ENCODE measurements at places on chromosomes 2 and 18.

DNA sequence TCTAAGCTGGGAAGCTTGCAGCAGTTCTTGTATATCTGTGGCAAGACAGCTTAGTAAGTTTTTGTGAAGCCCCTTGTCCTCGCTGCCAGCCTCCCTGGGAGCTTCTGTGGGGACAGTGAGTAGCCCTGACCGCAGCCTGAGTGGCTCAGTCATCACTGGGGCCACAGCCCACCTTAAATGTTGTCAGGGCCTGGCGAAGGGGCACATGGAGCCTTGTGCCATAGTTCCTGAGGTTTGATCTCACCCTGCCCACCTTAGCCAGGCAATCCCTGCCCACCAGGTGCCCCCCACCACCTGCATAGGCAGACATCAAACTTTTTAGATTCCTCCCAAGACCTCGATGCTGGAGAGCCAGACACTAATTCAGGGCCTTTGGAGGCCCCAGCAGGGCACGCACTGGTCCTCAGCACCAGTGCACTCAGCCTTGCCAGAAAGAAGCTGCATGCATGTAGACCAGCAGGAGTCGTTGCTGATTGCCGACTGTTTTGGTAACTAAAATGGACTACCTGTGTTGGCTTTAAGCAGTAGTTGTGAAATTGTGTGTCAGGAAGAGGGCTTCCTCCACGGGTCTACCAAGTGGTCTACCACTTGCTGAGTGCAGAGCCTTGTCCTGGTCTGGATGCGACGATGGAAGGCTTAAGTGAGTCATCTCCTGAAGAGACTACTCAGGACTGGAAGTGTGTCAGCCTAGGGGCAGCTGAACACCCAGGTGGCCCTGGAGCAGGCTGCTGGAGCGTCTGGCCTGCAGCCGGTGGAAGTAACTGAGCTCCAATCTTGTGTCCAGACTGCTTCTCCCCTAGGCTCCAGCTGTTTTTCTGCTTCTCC is 233.1 kb downstream of the SEPTIN10 start:
- no peak for DNase-seq

- DNase-seq: no peak
Observed at GRCh38 chr2:184114439-184114838, 483.9 kb upstream of the ZNF804A start.

- DNase-seq: no peak
Observed at GRCh38 chr2:6077585-6077984, 385.4 kb downstream of the SOX11 start.

- DNase-seq: no peak
Observed at GRCh38 chr2:235263205-235264120, 230.4 kb upstream of the AGAP1 start.

Data from stimulated activated CD8-positive, alpha-beta memory T cell treated with anti-CD3 and anti-CD28 coated beads, Interleukin-4, amount 100 ng/mL, for 1 hour (primary cell).